ENCODE measurements at places on chromosomes 3 and 15.
A peak's percentile ranks its signal among the peaks of the same experiment; 100 is the strongest.

- no peak for DNase-seq
These were observed 98.8 kb downstream of the FGF7 start for GRCh38 chr15:49521802-49522201.

GRCh38 chr15:97750060-97750459 is 210.4 kb upstream of the ARRDC4 start:
- DNase-seq: no peak

DNA sequence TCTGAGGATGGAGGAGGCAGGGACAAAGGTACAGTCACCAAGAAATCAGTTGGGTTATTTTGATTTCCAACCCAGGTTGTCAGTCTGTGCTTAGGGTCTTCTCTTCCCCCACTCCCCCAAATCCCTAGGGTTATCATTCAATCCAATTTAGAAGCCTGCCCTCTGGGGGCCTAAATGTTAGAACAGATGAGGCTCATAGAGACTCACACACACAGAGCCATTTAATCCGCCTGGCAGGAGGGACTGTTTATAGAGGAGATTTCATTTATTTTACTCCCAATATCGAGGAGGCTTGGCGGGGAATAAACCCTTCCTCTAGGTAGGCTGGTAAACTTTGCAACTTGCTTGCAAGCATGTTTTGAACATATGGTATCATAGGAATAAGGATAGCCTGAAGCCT is 52.8 kb downstream of the RHCG start:
- no peak for DNase-seq

DNA sequence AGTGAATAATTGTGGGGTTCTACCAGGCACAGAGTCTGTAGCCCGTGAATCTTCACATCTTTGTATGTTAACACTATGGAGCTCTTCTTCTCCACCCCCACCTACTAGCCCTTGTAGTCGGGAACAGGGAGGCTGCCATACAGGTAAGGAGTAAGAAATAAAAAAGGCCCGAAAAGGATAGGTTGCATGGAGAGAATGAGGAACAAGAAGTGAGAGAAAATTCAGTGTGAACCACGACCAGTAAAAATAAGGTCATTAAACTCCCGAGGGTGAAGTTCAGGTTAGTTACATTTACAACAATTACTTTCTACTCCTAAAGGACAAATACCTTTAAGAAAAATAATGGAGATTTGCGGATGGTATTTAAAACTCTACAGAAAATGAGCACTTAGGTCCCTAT is 53.3 kb downstream of the OSBPL10 start:
- no peak for DNase-seq

- DNase-seq: no peak
These were observed 1.3 kb downstream of the MAP2K1 start for GRCh38 chr15:66388043-66388363.

GRCh38 chr3:10248984-10249748 is 907 bp downstream of the TATDN2 start:
- DNase-seq: peak; percentile 36

DNA sequence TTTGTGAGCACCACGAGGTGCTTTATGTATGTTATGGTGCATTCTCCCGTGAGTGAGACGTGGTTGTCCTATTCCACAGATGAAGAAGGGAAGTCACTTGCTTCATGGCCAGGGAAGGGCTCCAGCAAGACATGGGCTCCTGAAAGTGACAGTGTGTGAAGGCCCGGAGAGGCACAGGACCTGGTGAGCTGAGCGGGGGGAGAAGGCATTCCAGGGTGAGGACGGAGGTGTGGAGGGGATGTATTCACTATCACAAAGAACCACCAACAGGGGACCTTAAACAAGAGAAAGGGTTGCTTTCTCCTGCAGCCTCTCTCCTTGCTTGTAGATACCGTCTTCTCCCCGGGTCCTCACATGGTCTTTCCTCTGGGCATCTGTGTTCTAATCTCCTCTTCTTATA is 139.1 kb downstream of the FBLN2 start:
- DNase-seq: no peak

DNA sequence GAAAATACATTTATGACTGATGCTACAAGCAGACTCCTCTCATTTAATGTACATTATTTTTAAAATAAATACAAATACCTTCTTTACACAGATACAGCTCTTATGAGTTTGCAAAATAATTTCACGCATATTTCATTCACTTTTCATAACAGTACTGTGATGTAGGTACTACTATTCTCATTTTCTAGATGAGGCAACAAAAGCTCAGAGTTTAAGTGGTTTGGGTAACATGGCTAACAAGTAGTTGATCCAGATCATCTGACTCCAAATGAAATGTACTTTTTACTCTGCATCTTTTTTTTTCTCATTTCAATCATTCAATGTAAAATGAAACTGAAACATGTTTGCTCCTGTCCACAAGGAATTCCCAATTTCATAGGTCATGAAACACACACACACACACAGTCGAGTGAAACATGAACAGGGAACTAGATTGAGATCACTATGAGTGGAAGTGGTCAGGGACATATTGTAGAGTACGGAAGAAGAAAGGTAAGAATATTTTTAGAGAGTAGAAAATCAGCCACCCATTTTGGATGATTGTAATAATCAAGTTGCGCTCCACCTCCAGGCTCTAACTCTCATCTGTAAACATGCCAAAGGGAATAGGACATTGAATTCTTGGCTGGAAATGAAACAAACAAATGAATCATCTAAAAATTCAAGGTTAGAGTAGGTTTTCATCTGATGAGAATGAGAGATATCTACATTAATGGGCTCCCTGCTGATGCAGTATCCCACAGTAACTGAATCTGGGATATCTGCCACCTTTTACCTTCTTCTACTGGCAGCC is 92.4 kb downstream of the CLDN1 start:
- DNase-seq: no peak

GRCh38 chr15:28957606-28958498 is 72.1 kb downstream of the APBA2 start:
- DNase-seq: no peak

DNA sequence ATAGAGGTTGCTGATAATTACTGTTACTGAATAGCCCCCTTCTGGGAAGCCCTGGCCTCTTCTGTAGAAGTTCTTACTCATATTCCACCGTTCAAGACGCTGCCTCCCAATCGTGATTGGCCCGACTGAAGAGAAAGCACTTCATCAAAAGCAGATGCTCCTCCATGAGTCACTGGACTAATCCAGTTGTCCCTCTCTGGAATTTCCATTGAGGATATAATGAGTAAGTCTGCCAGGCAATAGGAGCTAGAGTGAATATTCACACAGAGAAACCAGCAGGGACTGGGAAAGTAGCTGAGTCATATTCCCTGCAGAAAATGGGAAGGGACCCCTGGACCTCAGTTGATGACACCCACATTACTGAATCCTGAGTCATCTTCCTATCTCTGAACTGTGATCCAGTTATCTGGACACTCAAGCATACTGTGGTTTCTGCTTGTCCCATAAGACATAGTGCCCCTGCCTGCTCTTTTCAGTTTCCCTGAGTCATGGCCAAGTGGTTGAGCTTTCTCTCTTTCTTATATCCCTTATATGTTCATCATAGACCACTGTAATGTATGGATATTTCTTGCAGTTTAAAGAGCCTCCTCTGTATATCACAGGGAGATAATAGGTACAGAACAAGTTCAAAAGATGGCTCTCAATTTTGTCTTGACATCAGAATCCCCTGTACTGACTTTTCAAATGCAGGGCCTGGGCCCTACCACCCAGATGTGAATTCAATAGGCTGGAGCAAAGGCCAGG is 151.2 kb upstream of the CDIN1 start:
- DNase-seq: peak; percentile 18

- peak; percentile 88 for DNase-seq
These were observed 2.9 kb upstream of the USP3 start for GRCh38 chr15:63501256-63502089.

- DNase-seq: peak; percentile 78
These were observed 26.2 kb downstream of the MAP4 start for GRCh38 chr3:47989981-47990440.

GRCh38 chr15:29139540-29140459 is 129.8 kb downstream of the NSMCE3 start:
- peak; percentile 67 for DNase-seq

DNA sequence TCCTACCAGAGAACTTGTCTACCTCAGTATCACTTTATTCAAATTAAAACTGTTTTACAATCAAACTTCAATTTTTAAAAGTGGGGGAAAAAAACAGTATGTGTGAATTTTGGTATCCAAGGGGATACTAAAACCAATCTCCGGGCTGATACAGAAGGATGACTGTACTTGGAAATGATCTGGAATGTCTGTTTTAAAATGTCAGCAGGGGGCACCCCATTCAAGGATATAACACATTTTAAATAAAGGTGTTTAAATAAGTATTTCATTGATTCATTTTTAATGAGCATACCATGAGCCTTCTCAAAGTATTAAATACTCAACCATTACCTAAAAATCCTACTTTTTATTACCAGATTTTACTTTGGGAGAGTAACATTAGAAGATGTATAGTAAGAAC is 67.9 kb downstream of the ULK4 start:
- DNase-seq: no peak

GRCh38 chr15:90401495-90401894 is 13.5 kb downstream of the IQGAP1 start:
- no peak for DNase-seq

- no peak for DNase-seq
These were observed 28.8 kb upstream of the CORO2B start for GRCh38 chr15:68550004-68550403.

DNA sequence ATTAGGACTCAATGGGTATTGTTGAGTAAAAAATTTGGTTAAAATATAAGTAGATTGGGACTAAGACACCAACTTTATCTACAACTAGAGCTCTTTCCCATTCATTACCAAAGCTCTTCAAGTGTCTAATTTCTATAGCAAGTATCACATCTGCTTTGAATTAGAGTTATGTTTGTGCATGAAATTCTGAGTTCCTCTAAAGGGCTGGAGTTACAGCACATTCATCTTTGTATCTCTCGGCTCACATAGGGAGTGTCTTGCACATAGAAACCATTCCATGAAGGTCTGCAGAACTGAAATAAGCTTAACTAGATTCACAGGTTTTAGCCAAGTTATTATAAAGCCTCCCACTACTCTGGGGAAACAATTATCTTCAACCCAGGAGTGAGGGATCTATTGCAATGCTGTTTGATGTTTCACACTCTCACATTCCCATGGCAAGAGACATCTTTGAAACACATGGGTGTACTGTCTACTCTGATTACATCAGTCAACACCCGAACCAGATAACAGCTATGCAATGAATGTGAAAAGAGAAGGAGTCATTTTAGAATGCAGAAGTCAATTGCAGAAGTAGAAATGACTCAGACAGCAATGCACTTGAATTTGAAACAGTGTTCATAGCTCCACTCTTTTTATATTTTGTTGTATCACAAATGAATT is 93.1 kb upstream of the KBTBD8 start:
- DNase-seq: no peak

DNA sequence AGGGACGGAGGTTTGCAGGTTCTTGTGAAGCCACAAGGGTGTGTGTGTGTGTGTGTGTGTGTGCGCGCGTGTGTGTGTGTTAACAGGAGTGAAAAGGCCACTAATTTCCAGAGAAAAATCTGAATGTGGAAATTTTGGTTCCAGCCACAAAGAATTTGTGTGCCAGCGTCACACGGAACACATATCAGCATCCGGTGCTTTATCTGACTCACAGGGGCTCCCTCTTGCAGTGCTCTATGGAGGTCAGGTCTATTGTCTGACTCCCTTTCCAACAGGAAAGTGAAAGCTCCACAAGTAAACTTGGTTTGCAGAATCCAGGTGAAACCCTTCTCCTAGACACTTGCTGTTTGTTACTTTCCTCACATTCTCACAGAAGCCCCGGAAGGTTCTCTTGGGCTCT is 6.2 kb downstream of the CLDN11 start:
- DNase-seq: no peak

- DNase-seq: peak; percentile 70
These were observed 5.6 kb downstream of the RBP1 start for GRCh38 chr3:139533781-139534454.

DNA sequence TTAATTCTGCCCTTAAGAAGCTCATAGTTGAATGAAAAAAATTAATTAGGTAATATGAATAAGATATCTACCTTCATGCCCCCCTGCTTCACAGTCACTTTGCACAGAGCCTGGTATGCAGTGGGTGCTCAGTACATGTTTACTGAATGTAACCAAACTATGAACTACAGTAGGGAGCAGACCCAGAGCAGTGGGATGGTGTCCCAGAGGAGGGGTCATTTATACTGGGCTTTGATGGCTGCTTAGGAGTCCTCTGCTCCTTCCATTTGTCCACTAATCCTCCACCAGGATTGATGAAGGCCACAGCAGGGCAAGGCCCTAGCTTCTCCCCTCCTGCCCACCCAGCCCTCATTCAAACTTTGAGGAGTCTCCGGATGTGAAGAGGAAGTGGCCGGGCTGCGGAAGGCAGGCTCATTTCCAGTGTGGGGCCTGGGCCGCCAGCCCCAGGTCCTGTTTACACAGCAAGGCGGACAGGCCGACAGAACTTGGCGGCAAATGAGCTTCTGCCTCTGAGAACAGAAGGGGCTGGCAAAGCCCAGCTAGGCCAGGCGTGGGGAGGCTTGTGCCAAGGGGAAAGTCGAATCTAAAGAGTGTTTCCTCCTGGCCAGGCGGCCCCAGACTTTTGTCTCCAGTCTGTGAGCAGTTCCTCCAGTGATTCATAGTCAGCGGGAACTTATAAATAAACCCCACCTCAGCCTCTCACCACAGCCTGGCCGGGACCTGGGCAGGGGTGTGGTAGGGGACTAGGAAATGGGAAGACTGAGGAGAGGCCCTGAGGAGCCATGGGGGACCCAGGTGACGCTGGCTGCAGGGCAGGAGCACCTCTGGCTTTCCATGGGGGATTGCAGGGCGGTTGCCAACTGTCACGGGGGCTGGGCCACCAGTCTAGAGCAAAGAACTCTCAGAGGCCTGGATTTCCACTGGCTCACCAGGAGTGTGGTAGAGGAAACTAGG is 51.6 kb upstream of the LCTL start:
- DNase-seq: peak; percentile 69

GRCh38 chr3:13165576-13165975 is 92.3 kb upstream of the IQSEC1 start:
- no peak for DNase-seq

DNA sequence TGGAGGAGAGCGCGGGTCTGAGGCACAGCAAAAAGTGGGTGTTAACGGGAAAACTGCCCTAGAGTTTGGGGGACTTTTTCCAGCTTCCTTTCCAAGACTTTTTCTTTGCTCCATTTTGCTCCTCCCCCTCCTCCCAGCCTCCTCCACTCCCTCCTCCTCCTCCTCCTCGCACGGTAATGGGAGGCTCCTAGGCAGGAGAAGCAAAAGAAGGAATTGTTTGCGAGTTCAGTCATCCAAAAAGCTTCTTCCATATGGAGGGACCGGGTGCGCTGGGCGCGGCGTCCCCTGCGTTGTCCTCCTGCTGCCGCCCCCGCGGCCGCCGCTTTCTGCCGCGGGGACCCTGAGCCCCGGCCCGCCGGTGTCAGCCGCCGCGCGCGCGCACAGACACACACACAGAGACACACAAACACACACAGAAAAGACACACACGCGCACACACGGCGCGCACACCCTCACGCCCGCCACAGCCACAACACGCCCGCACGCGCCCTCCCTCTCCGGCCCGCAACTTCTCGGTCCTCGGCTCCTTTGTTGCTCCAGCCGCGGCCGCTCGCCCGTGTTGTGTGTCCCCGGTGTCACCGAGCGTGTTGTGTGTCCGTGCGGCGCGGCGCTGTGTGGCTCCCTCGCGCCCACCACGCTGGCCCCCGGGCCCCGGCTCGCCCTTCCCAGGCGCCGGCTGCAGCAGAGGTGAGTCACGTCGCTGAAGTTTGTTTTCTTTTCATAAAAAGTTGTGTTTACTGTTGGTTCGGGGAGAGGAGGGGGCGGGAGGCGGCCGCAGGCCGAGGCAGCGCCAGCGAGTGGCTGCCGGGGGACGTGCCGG is at the start of gene BOC:
Gene BOC (plus strand): TSS at position 228 of the 820 bp plus-strand sequence. CDS start 38,246 bp downstream, outside the sequence.
- DNase-seq: peak; percentile 90

- DNase-seq: no peak
These were observed 280.3 kb upstream of the PROK2 start for GRCh38 chr3:72065236-72065635.
